ELR (cell line): ENCODE measurements at places on chromosomes 13 and 19.

GRCh38 chr19:2716275-2716650 is 4.9 kb downstream of the DIRAS1 start:
- DNase-seq, result no peak

- DNase-seq, result no peak
Measured at GRCh38 chr19:38875656-38876395, 2.2 kb downstream of the RINL start.

DNA sequence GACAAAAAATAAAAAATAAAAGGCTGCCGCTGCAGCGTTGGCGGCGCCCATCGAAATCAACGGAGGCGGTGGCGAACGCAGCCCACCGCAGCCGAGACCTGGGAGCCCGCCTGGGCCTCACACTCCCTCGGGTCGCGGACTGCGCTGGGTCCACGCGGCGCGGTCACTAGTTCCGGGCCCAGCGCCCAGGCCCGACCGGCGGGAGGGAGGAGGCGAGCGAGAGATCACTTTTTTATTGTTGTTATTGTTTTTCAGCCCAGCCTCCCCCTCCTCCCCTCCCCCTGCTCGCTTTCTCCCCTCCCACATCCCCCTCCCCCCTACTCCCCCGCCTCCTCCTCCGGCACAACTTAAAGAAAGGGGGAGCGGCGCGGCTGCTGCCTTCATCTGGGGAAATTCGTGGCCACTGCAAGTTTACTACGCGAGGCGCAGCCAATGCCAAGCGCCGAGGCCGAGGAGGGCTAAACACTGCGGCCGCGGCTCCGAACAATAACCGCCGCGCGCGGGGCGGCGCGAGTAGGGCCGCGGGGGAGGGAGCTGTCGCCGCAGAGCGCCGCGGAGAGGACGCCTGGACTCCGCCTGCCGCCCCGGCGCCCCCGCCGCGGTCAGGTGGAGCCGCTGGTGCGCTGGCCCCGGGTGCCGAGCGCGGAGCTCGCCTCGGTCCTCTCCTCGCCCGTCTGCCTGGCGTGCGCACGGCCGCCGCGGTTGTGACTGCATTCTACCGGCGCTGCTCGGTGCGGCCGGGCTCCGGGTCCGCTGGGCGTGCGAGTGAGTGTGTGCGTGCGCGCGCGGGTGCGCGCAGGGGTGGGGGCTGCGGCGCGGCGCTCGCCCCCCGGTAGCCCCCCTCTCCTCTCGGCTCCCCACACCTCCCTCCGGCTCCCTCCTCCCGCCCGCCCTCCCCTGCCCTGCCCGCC is 505 bp upstream of the ZIC2 start:
- peak; percentile 65 for DNase-seq

DNA sequence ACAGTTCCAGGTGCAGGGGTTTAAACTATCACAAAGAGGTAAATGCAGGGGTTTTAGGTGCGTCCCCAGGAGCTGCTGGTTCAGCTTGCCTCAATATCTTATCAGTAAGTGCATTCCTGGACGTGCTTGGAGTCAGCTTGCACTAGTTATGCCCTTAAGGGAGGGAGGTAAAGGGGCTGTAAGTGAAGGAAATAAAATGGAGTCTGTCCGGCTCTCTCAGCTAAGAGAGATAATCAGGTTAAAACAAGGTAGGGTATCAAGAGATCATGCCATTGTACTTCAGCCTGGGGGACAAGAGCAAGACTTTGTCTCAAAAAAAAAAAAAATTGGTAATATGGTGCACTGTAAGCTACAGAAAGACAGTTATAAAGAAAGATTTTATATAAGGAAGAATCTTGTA is 69.7 kb downstream of the ZNF100 start:
- DNase-seq, result no peak

- DNase-seq, result peak; percentile 68
Measured at GRCh38 chr13:45393941-45394570, 24.1 kb downstream of the SLC25A30 start.

DNA sequence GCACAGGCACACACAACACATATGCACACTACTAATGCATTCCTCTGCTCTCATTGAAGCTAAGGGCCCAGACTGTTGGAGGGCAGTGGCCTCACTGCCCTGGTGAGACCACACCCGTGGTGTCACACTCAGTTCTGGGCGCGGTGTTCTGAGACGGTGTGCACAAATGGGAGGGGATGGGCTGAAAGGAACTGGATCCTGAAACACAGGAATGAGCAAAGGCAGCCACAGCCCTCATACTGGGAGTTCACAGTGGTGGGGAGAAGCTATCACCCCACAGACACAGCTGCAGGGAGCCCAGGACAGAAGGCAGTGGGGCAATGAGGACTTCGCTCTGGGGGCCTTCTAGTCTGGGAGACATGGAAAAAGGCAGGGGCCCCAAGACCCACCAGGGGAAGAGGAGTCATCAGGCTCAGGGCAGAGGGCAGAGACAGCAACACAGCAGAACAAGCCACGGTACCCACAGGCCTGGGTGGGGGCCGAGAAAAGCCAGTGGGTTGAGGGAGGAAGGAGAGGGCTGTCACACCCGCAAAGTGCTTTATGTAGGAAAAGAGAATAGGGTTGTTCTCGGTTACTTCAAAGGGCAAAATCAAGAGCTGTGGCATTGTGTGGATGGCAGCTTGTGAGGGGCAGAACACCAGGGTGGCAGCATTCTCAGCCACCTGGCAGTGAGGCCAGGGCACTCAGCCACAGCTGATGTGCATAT is 75.4 kb upstream of the GPR183 start:
- no peak for DNase-seq

DNA sequence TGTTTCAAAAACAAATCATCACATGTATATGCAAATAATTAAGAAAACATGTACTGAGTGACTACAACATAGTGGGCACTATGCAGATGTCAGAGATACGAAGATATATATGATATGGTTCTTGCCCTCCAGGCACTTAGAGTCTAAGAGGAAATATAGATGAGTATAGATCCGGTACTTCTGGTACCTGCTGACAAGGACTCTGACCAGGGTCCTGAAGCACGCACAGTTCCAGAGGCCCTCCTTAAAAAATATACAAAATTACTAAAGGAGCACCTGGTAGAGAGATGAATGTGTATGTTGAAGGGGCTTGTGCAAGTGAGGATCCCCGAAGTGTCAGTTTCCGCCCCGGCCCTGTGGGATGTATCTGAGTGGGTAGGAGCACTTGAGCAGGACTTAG is 31.3 kb downstream of the MTUS2 start:
- DNase-seq, result no peak

GRCh38 chr19:35044317-35045117 is 3.0 kb downstream of the HPN start:
- peak; percentile 53 for DNase-seq

- no peak for DNase-seq
Measured at GRCh38 chr13:51733374-51734298, 70.3 kb downstream of the DHRS12 start.

GRCh38 chr19:18000480-18000914 is 7.5 kb upstream of the ARRDC2 start:
- DNase-seq, result no peak

DNA sequence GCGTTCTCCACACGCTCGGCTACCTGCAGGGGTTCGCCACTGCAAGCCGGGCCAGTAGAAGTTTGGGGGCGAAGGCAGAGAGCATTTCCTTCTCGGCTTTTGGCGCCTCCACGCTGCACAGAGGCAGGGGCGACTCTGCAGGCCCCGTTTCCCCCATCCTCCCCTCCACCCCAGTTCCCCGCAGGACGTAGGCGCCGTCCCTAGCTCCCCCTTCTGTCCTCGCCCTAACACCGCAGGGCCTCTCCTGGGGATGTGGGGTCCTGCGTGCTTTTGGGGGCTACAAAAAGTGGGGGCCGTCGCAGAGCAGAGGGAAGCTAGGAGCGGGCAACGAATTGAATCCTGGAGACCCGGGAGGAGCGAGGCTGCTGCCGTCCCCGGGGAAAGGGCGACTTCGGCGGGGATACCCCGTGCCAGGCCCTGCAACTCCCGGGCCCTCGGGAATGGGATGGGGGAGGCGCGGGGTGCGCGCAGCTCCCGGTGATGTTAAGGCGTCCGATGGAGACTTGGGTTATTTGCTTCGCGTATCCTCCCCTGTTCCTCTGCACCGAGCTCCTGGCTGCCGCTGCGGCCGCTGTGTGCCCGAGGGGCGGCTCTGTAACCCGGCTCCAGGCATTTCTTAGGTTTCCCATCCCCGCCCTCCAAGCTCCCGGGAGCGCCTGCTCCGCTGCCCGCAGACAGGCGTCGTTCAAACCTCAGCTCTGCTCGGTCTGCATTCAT is 255.9 kb upstream of the SOX21 start:
- DNase-seq, result peak; percentile 37
